Stimulated activated CD8-positive, alpha-beta memory T cell treated with anti-CD3 and anti-CD28 coated beads, Interleukin-15, amount 100 ng/mL, for 1 hour (primary cell): ENCODE measurements at places on chromosomes 1 and 21.

GRCh38 chr1:209741193-209741592 lies 14.7 kb upstream of the TRAF3IP3 start:
- no peak for DNase-seq

GRCh38 chr1:111948209-111949171 lies 41.0 kb downstream of the KCND3 start:
- no peak for DNase-seq

DNA sequence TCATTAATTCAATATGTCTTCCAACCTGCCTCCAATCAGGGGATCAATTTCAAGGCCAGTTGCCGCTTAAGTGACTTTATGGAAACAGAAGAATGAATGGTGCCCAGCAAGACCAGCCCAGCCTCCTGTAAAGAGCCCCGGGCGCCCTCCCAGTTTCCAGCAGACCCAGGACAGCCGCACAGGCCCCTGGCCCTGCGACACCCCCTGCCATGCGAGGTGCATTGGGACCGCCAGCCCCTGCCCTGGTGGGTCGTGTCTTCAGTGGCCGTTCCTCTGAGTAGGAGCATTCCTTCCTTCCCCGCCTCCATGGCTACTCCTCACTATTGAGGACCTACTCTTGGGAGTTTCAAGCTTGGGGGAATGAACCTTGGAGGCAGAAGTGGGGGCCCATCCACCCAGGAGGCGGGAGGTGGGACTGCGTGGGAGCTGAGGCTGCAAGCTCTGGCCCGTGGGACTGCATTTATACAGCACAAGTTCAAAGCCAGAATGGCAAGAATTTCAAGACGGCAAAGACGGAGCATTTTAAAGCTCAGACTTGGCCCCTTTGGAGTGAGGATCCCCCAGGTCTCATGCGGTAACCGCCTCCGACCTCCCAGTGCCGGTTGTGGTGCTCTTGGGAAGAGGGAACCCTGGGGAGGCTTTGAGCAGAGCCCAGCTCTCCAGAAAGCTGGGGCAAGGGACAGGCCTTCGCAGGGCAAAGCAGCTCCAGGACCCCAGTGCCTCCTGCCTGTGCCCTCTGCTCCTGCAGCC lies 73.1 kb upstream of the ACTRT2 start:
- DNase-seq, result no peak

GRCh38 chr1:44071461-44071860 lies 40.2 kb upstream of the SLC6A9 start:
- DNase-seq, result no peak

GRCh38 chr1:200619894-200620272 lies 668 bp downstream of the KIF14 start:
- DNase-seq, result no peak
